Stimulated activated CD4-positive, alpha-beta T cell treated with anti-CD3 and anti-CD28 coated beads, Interleukin-12 subunit alpha, Interleukin-12 subunit beta, amount 100 ng/mL, for 24 hours (primary cell): ENCODE measurements at places on chromosomes 5 and 9.

DNA sequence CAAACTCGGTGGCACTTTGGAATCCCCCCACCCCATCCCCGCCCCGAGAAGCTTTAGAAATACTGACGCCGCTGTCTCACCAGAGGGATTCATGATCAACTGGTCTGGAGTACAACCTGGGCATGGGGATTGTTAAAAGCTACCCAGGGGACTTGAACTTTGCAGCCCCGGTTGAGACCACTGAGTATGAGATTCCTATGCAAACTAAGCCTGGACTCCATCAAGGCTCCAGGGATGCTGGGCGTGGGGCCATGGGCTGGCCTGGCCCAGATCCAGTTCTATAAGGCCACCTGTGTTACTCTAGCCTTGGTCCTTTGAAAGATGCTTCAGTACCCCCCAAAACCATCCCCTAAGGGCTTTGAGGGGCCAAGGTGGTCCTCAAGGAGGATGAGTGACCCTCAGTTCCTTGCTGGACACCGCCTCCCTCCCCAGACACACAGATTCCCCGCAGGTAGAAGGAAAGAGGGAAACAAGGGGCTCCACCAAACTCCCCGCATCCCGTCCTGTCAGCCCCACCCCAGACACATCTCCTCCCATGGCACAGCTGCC is 68.5 kb downstream of the MRPL36 start:
- DNase-seq, result no peak

DNA sequence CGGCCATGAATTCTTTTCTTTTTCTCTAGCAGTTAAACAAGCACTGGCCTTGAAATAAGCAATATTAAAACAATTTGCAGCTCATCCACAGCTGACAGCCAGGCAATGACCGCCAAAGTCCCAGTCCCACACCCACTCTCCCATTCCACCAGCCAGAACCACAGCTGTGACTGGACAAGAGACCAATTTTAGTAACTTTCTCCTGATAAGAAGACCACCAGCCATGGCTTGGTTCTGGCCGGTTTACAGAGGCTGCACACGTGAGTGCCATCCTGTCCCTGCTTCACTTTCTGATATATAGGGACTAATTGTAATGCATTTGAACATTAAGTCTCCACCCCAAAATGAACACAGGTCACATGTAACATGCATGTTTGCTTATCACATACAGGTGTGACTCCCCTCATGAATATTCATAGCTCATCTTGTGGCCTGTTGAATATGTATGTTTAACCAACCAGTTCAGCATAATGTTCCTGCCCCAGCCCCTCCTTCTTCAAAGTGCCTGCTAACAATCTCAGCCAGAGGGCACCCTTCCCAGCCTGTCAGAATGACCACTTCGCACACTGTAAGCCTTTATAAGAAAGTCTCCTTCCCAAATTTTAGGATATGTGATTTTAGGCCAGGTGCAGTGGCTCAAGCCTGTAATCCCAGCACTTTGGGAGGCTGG is 23.9 kb upstream of the FANCC start:
- DNase-seq, result no peak

DNA sequence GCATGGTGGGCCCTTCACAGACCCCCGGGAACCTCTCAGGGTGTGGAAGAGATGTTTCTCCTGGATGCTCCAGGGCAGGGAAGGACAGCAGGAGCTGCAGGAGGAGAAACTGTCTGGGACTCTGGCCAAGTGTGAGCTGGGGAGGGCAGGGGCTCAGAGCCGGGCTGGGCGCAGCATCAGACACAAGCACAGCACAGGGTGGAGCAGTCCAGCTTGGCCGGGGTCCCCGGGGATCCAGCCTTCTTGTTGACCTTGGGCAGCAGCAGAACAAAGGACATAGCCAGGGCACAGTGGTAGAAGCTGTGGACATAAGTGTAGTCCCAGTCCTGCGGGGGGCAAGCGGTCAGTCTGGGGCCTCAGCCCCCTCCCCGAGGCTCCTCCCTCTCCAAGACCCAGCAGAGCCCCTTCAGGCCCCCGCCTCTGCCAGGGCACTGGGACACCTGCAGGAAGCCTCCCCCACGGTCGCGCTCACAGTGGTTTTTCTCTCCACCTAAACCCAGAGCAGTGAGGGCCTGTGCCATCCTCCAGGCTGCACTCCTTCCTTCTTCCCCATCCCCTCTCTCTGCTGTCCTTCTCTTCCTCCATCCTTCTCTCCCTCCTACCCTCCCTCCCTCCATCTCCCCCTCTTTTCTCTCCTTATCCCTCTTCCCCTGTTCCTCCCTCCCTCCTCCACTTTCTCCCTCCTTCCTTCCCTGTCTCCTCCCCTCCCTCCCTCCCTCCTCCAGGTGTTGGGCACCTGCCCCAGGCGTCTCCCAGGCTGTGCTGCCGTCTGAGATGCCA is 10.1 kb downstream of the MYMK start:
- DNase-seq, result no peak

GRCh38 chr5:79240561-79240960 is 4.6 kb downstream of the JMY start:
- DNase-seq, result no peak

DNA sequence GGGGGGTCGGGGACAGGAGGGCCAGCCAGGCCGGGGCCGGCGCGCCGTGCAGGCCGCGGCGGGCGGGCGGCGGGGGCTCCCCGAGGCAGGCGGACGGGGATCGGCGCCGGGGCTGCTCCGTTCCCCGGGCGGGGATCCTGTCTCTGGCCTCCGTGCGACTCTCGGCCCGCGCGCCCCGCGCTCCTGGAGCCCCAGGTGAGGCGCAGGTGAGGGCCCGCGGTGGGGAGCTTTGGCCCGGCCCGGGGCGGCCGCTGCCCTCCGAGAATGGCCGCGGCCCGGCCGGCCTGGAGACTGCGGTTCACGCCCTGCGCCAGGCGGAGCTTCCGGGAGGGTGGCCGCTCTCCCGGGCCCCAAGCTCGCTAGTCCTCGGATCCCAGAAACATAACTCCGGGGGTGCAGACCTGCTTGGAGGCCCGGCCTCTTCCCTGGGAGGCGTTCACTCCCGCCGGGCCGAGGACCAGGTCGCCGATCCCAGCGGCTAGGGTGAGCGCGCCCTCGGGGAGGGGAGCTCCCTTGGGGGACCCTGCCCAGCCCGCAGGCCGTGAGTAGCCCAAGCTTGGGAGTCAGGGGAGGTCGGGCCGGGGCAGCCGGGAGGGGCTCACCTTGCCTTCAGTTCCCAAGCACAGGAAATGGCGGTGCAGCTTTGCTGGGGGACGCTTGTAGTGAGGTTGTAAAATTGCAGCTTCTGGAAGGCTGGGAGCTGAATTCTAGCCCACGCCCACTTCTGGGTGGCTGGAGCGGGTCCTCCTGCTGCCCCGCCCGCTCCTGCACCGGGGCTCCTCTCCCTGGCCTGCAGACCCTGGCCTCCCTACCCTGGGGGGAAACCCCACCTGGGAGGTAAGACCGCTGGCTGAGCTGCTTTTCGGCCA is 723 bp downstream of the PPP1R26 start:
- DNase-seq, result no peak

DNA sequence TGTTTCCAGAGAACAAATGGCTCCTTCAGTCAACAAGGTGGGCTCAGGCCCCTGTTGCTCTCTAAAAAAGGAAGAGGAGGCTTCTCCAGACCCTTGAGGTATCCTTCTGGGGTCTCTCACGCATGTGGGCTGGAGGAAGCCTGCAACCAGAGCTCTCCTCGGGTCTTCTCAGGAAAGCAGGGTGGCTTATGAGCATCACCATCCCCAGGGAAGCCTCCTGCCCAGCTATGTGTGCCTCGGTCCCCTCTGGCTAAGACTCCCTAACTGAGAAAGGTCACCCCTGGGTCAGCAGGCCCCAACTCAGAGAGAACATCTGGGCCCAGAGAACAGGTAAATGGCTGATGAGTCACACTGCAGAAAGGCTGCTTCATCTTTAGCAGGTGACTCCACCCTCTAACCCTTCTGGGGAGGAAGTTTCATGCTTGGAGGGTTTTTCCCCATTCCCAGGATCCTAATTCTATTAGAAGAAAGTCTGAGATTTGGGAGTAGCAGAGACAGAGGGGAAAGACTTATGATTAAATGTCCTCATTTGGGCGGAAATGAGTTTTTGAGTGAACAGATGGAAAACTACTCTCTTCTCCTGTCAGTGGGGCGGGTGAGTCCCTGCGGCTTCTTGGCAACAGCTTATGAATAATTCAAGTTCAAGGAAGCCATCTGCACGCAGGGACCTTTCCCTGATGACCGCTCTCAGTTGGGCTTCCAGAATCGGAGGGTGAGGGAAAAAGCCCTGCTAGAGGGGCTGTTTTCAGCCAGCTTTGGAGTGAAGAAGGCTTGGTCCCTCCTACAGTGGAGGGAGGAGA is 41.9 kb downstream of the TGFBI start:
- DNase-seq, result no peak

DNA sequence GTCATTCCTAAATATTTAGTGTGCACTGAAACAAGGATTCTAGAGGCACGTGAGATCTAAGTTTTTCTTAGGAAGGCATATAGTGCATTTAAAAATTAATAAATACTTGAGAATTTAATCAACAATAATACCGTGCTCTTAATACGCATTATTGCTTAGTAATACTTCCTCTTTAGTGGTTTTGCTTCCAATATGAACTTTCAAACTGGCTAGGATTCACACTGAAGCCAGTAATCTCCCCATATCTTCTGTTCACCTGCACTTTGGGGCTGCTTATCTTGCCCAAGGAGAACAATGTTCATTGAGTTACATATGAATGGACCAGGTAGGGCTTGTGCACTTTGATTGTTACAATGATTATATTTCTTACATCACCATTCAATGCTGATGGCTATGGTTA is 180.5 kb upstream of the RIOK2 start:
- DNase-seq, result no peak

- DNase-seq, result no peak
These were observed 59.8 kb downstream of the CPLANE1 start for GRCh38 chr5:37189355-37189754.

- DNase-seq, result no peak
These were observed 205.5 kb upstream of the TARS1 start for GRCh38 chr5:33235304-33235703.

- DNase-seq, result no peak
These were observed 552.4 kb upstream of the ZNF608 start for GRCh38 chr5:125298746-125299379.

GRCh38 chr9:136846376-136847087 is 2.7 kb upstream of the PHPT1 start:
- DNase-seq, result no peak

DNA sequence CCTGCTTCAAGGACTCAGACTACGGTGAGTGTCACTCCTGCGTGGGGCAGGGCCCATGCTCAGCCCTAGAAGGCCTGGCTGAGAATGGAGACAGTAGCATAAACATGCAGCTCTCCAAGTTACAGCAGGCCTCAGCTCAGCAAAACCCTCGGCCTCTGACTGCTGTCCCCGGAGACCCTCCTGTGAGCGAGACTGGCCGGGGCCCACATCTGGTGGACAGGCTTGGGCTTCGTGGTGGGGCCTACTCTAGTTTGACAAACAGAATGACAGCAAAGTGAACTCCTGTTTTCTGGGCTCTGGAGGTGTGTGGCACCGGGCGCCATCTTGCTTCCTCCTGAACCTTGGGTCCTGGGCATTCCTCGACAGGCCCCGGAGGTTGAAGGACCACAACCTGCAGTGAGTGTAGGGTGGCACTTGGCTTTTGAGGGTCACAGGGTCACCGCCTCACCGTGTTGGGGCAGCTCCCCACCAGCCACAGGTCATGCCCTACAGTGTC is 97.5 kb downstream of the PHF2 start:
- DNase-seq, result no peak

DNA sequence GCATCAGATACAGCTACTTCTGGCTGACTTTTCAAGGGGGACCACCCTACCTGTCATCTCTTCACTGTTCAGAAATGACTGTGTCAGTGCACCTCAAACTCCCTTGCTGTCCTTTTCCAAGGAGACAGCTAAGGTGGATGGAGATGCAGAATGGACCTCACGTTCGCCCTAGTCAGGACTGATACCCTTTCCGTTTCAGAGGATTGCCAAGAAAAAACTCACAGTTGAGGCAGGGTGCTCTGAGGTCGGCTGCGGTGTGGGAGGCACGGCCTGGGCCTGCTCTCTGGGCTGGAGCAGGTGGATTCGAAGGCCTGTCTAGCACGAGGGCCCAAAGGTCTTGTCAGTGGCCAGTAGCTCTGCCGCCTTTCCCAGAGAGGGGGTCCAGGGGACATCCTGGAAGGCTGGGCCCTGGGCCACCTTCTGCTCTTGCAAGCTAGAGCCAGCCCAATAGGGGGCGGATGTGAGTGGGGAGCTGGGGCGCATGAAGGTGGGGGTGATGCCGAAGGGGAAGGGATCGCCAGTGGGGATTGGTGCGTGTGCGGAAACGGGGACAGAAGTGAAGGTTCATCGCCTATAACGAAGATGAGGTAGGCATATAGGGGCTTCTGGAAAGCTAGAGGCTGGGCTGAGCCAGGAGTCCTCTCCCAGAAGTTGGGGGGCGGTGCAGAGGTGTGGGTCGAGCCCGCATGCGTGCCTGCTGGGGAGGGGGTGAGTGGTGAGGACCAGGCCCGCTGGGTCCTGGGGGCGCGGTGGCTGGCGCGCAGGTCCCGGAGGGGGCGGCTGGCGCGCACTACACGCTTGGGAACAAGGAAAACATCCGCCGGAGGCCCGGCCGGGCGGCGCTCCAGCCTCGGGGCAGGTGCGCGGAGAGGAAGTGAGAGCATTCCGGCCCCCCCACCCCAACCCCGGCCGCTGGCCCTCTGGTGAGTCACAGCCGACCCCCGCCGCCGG is 2.5 kb upstream of the MSMP start:
- DNase-seq, result peak; percentile 84

DNA sequence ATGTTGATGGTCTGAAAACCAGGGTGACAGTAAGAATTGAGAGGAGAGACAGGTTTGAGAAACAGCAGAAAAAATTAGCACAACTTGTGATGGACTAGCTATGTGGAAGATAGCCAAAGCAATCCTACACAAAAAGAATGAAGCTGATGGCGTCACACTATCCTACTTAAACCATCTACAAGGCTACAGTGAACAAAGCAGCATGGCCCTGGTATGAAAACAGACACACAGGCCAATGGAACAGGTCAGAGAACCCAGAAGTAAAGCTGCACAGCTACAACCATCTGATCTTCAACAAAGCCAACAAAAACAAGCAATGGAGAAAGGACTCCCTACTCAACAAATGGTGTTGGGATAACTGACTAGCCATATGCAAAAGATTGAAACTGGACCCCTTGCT is 7.5 kb upstream of the UBE2R2 start:
- DNase-seq, result no peak

DNA sequence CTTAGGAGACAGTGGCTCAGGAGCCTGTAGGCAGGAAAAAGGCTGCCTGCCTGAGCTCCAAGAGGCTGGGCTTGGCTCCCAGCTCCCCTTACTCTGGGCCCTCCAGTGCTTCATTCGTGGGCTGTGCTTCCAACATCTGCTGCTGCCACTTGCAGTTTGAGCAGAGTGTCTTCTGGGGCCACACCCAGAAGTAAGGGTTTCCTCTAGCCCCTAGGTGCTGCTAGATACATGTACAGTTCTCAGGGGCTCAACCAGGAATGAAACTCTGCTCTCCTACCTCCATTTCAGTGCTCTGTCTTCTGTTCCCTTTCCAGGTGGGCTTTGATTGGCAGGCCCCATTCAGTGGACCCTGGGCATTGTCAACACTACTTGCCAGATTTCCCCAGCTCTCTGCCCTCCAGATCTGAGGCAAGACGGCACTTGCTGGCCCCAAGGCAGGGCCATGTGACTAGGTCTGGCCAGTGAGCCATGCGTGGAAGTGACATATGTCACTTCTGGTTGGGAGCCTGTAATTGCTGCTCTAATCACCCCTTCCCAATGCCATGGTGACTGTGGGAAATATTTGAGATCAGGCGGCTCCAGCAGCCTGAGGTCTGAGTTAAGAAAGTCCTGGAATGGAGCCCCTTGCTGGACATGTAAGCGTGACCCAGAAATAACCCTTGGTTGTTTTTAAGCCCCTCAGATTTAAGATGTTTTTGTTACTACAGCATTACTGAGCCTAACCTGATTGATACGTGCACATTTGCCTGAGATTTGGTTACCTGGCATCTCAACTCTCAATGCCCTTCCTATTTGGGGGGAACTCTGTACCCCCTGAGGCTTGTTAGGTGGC is 9.4 kb upstream of the BOD1 start:
- DNase-seq, result no peak
